Thoracic aorta (tissue), 2 donors: ENCODE measurements at places on chromosomes 12 and 14. TPM values are rescaled to one million over a fixed set of nuclear protein-coding genes. Genes with fewer than 3 reads are reported as not detected.
A peak's percentile ranks its signal among the peaks of the same experiment; 100 is the strongest.

FLVCR2 gene
- 6.2 TPM for total RNA-seq

ABCD4 gene
- 62.4 TPM for total RNA-seq

LRP1-AS gene
- not detected for total RNA-seq

WNT1 gene
- total RNA-seq = 1.2 TPM

MYF5 gene
- total RNA-seq = not detected

LGR5 gene
- total RNA-seq = 1.8 TPM

FAM222A gene
- 0.68 TPM for total RNA-seq

- H3K4me3 ChIP-seq = no peak overlapping the region
- no peaks in the 10 kb centered on the region for H3K27me3 ChIP-seq
- peaks cover 7% of the 10 kb centered on the region for H3K4me1 ChIP-seq
- no peaks in the 10 kb centered on the region for H3K36me3 ChIP-seq
Measured at GRCh38 chr12:89427508-89428156, 75.3 kb upstream of the DUSP6 start.

DNA sequence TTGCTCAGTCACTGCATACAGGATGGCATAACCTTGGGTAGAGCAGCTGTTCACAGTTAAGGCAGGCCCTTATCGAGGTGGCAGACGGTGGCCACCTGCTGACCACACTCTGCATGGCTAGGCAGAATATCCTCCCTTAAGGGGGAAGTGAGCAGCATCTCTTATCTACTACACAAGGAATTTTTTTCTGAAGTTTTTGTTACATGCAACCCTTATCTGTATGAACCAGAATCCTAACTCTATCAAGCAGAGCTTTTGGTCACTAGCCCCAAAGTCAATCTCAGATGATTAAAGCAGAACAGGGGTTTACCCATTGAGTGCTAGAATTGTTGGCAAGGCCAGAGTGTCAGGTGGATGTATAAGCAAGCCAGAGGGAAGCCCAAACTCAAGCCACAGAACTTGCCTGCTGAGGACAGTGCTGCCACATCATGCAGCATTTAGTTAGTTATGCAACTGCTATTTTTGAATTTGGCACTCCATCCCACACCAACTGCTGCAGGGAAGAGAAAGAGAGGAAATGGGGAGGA lies 192.8 kb downstream of the TBX5 start:
- no peaks in the 10 kb centered on the region for H3K27me3 ChIP-seq
- H3K4me3 ChIP-seq = no peak overlapping the region
- DNase-seq = no peak
- no peaks in the 10 kb centered on the region for H3K36me3 ChIP-seq
- H3K27ac ChIP-seq = no peak overlapping the region

GRCh38 chr14:68794130-68794850 lies 1.4 kb upstream of the ZFP36L1 start:
- H3K27ac ChIP-seq = peak overlapping the region; percentile 99
- H3K4me3 ChIP-seq = peak overlapping the region; percentile 96
- H3K27me3 ChIP-seq = no peaks in the 10 kb centered on the region
- peak; percentile 83 for DNase-seq

DNA sequence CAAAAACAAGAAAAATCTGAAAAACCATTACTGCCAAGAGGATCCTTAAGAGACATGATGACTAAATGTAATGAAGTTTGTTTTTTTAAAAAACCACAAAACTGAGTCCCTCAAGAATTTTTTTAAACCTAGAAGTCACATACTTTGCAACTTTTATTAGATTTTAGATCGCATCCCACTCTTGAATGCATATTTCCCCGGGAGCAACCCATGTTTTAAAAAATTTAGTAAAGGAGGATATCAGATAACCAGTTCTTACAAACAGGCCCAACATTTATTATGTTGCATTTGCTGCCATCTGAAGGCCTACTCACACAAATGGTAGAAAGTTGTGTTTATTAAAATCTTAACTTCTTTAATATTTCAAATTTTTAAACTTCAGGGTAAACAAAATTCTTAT lies 44.3 kb upstream of the CCT2 start:
- H3K4me3 ChIP-seq = no peak overlapping the region
- no peak overlapping the region for H3K27ac ChIP-seq
- H3K27me3 ChIP-seq = no peaks in the 10 kb centered on the region
- no peaks in the 10 kb centered on the region for H3K36me3 ChIP-seq

GRCh38 chr14:54647378-54647777 lies 80.5 kb downstream of the SAMD4A start:
- no peaks in the 10 kb centered on the region for H3K27me3 ChIP-seq
- no peaks in the 10 kb centered on the region for H3K36me3 ChIP-seq
- peak overlapping the region; percentile 37 for H3K27ac ChIP-seq
- H3K4me1 ChIP-seq = peaks cover 77% of the 10 kb centered on the region

DNA sequence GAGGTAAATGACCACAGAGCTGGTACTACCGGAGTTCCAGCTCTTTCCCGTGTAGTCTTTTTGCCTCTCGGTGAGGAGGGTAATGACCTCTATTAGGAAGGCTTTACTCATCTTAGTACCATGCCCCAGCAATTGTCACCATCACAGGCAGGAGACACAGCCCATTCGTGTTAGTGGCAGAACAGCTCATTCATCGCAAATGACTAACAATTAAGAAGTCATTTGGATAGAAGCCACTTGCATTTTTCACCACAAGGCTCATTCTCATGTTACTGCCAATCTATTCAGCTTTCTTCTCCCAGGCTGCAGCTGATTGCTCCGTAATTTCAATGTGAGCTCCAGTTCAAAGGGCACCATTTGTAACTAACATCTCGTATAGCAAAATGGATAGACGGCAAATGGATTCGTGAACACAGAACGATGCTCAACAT lies 718.8 kb upstream of the TMEM132C start:
- no peak for DNase-seq
- no peaks in the 10 kb centered on the region for H3K4me1 ChIP-seq
- no peak overlapping the region for H3K4me3 ChIP-seq
- H3K27me3 ChIP-seq = no peaks in the 10 kb centered on the region
- H3K36me3 ChIP-seq = no peaks in the 10 kb centered on the region

DNA sequence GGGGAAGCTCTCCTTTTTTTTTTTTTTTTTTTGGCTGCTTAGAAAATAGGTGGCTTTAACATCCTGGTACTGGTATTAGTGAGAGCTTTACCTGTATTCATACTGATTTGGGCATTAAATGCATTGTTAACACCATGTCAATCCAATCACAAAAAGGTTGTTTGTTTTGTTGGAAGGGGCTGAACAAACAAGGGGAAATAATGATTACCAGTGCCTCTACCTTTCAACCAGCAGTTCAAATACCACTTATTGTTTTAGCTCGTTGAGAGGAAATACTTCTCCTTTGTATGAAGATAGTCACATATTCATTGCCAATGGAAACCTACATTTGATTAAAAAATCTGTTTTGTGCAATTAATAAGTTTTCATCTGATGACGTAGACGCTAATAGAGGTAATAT lies 72.9 kb downstream of the MIPOL1 start:
- no peaks in the 10 kb centered on the region for H3K4me1 ChIP-seq
- DNase-seq = no peak
- no peak overlapping the region for H3K27ac ChIP-seq
- H3K4me3 ChIP-seq = no peak overlapping the region

- H3K36me3 ChIP-seq = no peaks in the 10 kb centered on the region
- H3K27ac ChIP-seq = no peak overlapping the region
- DNase-seq = no peak
- H3K27me3 ChIP-seq = no peaks in the 10 kb centered on the region
- H3K4me3 ChIP-seq = no peak overlapping the region
Measured at GRCh38 chr14:69275331-69275730, 15.4 kb downstream of the GALNT16 start.

GRCh38 chr12:116429826-116430360 lies 129.3 kb upstream of the MAP1LC3B2 start:
- H3K4me3 ChIP-seq = no peak overlapping the region
- no peak overlapping the region for H3K27ac ChIP-seq
- peaks cover 48% of the 10 kb centered on the region for H3K4me1 ChIP-seq

DNA sequence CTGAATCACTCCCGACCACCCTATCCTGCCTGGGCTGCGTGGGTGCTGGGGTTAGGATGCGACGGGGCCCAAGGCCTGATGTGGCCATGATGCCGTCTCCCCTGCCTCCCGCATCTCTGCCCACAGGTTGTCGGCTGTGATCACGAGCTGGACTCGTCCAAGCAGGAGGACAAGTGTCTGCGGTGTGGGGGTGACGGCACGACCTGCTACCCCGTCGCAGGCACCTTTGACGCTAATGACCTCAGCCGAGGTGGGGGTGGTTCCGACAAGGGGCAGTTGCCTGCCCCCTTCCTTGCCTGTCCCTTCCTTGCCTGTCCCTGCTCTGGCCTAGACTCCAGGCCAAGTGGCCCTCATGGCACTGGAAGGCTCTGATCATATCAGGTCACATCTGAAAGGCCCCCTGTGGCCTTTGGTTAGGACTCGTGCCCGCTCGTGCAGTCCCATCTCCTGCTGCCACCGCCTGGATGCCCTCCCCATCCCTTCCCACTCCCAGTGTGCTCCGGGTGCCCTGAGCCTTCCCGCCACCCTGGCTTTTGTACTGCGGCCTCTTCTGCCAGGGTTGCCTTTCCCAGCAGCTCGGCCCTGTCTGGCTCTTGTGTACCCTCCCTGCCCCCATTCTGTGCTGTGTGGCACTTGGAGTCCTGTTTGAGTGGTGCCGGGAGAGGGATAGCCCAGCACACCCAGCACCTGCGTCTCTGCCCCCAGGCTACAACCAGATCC lies 13.6 kb downstream of the PAPLN start:
- no peaks in the 10 kb centered on the region for H3K27me3 ChIP-seq
- H3K4me3 ChIP-seq = no peak overlapping the region
- no peak overlapping the region for H3K27ac ChIP-seq
- no peak for DNase-seq

DNA sequence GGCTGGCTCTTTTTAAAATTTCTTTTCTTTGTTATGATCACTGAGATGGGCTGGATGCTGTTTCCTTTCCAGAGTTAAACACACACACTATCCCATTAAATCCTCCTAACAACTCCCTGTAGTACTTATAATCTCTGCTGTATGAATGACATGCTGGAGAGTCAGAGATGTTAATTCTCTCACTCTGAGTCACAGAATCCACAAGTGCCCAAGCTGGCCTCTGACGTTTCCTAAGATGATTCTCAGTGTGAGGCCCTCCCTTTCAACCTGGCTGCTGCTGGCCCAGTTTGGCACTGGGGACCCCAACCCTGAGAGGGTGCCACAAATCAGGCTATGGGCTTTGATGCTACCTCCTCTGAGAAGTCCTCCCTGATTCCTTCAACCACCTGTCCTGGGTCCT lies 5.4 kb downstream of the NOS1 start:
- DNase-seq = no peak
- no peak overlapping the region for H3K4me3 ChIP-seq
- H3K36me3 ChIP-seq = no peaks in the 10 kb centered on the region
- no peaks in the 10 kb centered on the region for H3K27me3 ChIP-seq
- no peaks in the 10 kb centered on the region for H3K4me1 ChIP-seq
- no peak overlapping the region for H3K27ac ChIP-seq

- H3K4me1 ChIP-seq = peaks cover 25% of the 10 kb centered on the region
- no peak overlapping the region for H3K27ac ChIP-seq
- H3K36me3 ChIP-seq = peaks cover 4% of the 10 kb centered on the region
- DNase-seq = no peak
Measured at GRCh38 chr14:50657753-50658152, 10.4 kb downstream of the SAV1 start.

DNA sequence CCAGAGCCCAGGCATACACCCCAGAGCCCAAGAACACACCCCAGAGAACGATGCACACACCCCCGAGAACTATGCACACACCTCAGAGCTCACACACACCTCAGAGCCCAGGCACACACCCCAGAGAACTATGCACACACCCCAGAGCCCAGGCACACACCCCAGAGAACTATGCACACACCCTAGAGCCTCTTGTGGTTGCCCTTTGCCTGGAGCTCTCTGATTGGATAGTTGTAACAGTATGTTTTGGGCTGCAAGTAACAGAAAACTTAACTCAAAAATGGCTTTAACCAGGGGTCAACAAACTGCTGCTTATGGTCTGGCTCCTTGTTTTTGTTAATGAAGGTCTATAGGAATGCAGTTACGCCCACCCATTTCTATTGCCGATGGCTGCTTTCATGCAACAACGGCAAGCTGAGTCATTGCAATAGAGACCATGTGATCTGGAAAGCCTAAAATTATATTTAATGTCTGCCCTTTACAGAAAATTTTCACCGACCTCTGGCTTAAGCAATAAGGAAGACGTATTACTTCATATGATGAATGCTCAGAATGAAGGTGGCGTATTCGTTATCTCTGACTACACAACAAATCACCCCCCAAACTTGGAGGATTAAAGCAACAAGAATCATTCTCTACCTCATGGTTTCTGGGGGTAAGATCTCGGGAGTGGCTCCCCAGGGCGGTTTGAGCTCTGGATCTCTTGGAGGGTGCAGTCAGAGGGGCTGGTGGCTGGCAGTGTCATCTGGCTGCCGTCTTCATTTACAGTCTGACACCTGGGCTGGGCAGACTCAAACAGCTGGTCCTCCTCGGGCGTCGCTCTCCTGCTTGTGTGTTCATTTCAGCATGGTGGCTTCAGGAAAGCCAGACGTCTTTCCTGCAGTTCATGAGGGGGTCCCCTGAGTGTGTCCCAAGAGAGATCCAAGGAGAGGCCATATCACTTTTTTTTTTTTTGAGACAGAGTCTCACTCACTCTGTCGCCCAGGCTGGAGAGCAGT lies 66.3 kb upstream of the NCOR2 start:
- H3K36me3 ChIP-seq = no peaks in the 10 kb centered on the region
- no peaks in the 10 kb centered on the region for H3K4me1 ChIP-seq
- no peak overlapping the region for H3K4me3 ChIP-seq
- H3K27ac ChIP-seq = no peak overlapping the region
- no peak for DNase-seq

DNA sequence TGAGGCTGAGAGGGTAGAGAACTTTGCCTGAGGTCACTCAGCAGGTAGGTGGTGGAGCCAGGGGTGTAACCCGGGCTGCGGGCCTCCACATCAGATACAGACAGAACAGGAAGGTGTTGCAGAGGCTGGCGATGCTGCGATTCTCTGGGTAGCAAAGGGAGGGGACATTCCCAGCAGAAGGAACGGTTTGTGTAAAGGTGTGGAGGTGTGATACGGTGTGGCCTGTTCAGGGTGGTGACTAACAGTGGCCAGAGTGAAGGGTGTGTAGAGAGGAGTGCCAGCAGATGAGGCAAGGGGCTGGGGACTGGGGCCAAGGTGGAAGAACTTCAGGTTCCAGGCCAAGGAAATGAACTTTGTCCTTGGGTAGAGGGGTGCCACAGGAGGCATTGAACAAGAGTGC lies 18.2 kb upstream of the FAIM2 start:
- H3K4me3 ChIP-seq = no peak overlapping the region
- no peak for DNase-seq
- no peaks in the 10 kb centered on the region for H3K4me1 ChIP-seq
- H3K36me3 ChIP-seq = no peaks in the 10 kb centered on the region
- H3K27ac ChIP-seq = no peak overlapping the region

- no peaks in the 10 kb centered on the region for H3K36me3 ChIP-seq
- H3K27ac ChIP-seq = no peak overlapping the region
- no peak overlapping the region for H3K4me3 ChIP-seq
Measured at GRCh38 chr12:58896278-58896677, 24.0 kb downstream of the LRIG3 start.
